ENCODE measurements at places on chromosomes 5 and 9.

DNA sequence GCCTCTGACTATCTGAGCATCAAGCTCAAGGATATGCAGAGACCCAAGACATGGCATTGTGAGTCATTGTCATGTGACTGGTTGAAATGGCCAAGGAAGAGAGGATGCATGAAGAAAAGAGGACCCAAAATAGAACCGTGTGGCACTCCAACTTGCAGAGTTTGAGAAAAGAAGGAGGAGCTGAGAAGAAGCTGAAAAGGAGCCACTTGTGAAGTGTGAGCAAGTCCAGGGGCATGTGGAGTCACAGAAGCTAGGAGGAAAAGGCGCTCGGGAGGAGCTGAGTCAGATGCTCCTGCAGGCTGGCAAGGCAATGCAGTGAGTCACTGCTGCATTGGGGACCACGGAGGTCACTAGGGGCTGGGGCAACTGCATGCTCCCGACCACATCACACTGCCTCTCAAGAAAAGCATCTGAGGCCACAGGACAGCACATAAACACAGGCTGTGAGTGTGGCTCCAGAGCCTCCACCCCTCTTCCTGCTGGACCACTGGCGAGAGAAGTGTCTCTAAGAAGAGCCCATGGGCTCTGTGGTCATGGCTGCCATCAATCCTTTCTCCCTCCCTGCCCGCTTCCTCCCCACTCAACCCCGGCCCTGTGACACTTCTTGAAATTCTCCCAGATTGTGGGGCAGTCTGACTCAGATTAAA lies 197.6 kb downstream of the DRD1 start:
- no peak for DNase-seq

- peak; percentile 93 for DNase-seq
Measured at GRCh38 chr9:36400332-36401163, 479 bp upstream of the RNF38 start.

DNA sequence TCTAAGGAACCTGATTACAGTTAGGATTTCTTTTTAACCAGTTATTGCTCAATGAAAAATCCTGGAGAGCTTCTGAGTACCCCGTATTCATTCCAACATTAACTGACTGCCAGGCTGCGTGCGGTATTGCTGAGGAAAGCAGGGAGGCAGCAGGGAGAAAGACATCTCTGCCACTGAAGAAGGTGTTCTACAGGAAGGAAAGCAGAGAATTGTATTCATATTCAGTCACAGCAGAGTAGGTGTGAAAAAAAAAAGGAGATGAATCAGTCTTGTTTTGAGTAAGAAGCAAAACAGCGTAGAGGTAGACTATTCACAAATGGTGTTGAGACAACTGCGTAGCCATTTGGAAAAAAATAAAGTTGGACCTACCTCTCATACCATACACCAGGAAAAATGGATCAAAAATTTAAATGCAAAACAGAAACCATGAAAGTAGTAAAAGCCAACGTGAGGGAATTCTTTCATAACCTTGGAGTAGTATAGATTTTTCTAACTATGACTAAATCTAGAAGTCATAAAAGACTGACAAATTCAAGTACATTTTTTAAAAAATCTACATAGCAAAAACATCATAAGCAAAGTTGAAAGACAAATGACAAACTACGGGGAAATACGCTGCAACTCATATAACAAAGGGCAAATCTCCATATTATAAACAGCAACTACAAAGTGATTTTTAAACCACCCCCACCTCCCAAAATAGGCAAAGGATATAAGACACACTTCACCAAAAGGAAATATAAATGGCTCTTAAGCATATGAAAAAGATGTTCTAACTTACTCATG lies 9.9 kb upstream of the NR4A3 start:
- DNase-seq = no peak

- DNase-seq = no peak
Measured at GRCh38 chr5:14816999-14817761, 54.4 kb downstream of the ANKH start.

DNA sequence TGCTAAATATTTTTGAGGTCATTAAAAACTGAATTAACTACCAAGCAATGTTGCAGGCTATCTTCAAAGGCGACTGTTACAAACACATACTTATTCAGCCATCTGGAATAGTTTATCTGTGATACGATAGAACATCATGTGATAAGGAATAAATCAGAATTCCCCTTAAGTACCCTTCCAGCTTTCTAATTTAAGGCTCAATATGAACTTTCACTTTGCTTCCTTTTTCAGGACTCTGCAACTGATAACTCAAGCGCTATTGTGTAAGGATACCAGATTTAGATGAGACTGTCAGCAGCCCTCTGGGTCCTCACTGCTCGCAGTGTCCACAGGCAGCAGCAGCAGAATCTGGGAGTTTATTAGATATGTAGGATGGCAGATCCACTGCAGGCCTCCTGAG lies 416.3 kb downstream of the SPATA31D1 start:
- no peak for DNase-seq

- no peak for DNase-seq
Measured at GRCh38 chr9:91578911-91579310, 155.3 kb upstream of the NFIL3 start.

DNA sequence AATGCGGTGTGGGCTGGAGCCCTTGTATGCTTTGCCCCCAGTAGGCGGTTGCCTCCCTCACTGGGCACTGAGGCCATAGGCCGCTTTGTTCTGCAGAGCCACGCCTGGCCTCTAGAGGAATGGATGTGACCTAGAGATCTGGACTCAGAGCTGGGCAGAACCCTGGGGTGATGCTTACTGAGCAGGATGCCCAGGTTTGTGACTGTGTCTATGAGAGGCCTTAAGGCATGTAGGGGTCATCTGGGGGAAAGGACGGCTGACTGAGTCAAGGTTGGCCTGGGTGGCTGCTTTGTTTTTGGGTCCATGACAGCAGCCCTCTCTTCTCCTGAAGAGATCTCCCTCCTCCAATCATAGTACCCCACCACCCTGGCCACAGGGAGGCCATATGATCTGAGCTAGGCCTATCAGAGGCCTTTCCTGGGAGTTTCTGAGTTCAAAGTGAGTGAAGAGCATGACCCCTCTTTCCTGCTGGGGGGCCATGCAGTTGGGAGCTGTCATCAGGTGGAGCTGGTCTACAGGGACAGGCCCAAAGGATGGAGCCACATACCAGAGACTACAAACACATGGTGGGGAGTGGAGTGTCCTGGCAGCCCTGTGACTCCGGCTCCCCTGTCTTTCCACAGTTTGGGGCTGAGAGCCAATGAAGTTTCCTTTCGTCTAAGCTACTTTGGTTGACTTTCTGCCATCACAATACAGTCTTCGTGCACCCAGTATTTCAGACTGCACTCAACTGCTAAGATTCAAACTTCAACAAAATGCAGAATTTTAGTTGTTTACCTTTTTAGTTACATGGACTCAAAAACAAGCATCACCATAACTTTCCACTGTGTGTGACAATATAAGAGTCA lies 165.4 kb downstream of the AUH start:
- no peak for DNase-seq

DNA sequence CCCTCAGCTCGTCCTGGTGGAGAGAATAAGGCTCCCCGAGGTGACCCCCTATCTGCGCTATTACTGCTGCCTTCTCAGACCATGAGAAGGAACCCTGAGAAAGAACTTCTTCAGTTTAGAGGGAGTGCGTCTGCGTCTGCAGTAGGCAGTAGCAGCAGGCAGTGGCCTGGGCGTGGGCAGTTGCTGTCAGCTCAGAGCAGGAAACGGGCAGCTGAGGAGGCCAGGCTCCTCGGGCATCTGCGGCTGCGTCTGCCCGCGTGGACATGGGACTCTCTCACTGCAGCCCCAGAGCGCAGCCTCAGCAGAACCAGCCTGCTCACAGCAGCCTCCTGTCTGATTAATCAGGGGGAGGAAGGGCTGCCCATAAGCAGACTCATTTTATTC lies 49.8 kb upstream of the FCN1 start:
- no peak for DNase-seq

GRCh38 chr5:4551034-4551433 lies 589.1 kb upstream of the ADAMTS16 start:
- DNase-seq = no peak

GRCh38 chr5:143775258-143775657 lies 36.7 kb upstream of the HMHB1 start:
- no peak for DNase-seq

DNA sequence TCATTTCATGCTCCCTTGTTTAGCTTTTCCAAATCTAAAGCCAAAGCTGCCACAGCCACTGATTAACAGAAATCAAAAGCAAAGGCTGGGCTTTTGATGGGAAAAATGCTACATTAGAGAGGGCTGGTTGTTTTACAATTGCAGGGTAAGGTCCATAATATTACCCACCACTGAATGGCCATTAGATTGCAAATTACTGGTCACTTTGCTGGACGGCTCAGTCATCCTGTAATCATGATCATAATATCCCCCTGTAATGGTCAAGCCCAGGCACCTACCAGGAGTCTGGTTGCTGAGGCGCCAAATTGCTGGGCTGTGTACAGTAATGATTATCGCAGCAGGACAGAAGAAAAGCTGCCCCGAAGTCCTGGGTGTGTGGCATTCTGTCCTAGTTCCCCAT lies 286.5 kb downstream of the ZSWIM6 start:
- no peak for DNase-seq

DNA sequence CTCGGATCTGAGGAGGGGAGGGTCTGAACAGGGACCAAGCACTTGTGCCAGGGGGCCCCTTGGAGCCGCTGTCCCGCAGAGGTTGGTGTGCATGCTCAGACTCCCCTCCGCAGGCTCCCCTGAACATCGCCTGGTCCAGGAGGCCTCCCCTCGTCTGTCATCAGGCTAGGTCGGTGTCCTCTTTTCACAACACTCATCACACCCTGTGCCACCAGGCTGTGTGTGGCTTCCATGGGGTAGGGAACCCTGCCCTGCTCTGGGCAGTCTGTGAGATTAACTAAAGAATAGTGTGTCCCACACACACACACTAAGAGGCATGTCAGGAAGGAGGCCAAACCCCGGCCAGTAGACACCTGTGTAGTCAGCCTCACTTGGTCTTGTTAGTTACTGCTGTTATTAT lies 119.3 kb downstream of the C5orf15 start:
- no peak for DNase-seq

- DNase-seq = no peak
Measured at GRCh38 chr5:89722538-89722937, 687.0 kb downstream of the CETN3 start.

DNA sequence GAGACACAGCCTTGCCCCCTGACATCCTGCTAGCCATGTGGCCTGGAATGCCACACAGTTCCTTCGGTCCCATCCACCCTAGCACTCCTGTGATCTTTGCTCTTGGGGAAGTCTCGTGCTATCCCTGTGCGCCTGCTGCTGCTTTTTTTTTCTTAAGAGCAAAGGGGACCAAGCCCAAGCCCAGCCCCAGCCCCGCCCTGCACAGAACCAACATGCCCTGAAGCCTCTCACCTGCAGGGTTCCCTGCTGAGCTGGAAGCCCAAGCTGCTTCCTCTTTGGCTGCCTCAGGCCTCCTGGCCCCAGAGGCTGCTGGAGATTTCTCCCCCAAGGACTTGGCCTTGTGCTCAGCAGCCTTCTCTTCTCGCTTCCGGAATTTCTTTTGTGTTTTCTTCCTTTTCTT lies 1.8 kb downstream of the SURF6 start:
- DNase-seq = no peak

- DNase-seq = no peak
Measured at GRCh38 chr5:68147659-68148058, 67.9 kb upstream of the PIK3R1 start.

DNA sequence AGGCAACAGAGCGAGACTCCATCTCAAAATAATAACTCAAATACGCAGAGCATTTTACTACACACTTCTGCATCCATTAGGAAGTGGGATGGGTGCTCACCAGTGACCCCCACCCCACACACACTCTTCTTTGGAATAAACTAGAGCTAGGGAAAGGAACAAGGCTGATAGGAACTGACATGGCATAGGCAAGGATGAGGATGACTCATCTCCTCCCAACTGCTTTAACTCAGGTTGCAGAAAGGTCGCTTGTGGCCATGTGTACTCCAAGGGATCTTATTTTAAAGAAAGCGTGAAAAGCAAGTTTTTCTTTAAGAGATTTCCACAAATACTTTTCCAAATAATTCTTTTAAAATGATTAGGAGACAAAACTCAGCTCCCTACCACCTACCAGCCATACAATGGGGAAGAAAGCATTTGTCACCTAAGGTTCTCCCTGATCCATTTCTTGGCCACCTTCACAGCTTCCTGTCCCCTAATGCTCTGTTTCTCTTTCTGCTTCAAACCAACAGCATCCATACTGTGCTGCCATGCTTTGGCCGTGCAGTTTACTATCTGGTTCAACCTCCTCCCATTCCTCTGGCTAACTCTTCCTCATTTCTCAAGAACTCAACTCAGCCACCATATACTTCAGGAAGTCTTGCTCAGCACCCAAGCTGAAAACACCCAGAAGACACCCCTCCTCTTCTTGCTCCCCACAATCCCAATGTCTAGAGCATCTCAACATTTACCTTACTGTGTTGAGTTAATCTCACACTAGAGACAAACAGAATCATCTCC lies 211.9 kb downstream of the ACTL7B start:
- DNase-seq = no peak

- DNase-seq = no peak
Measured at GRCh38 chr9:129138476-129139232, 27.4 kb downstream of the PTPA start.

DNA sequence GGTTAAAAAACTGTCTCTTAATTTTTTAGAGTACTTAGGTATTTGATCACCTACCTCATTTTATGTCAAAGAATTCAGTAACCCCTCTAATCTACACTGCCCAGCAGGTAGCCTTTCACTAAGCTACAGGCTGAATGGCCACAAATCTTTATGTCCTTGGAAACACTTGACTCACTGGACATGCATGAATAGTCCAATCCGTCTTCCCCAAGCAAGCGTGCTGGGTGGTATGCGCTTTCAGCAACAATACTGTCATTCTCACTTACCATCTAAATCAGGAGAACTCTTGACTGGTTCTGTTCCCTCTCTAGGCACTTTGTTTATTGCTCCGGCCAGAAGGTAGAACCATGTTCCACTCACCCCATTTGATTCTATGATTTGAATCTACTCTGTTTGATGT lies 73.1 kb downstream of the TRPM3 start:
- DNase-seq = no peak

DNA sequence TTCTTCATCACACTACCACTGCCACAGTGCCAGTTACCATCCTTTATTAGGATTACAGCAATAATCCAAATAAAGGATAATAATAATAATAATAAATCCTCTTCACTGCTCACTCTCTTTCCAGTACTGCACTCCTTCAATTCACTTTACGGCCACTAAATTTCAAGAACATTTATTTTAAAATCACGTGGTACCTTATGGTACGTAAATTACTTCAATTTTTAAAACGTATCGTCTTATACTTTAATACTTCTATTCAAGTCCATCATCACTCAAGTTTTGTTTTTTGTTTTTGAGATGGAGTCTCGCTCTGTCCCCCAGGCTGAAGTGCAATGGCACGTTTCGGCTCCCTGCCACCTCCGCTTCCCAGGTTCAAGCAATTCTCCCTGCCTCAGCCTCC lies 36.5 kb downstream of the PTBP3 start:
- DNase-seq = no peak

- no peak for DNase-seq
Measured at GRCh38 chr5:133469252-133469651, 143.1 kb downstream of the FSTL4 start.

All from CD4-positive, alpha-beta T cell treated with Interleukin-12 subunit alpha and Interleukin-12 subunit beta, for 1 hour (primary cell).